Liver (tissue), 10 donors: ENCODE measurements at places on chromosomes 13 and 19.

GRCh38 chr19:15897738-15898276 lies at the start of gene CYP4F2:
Gene CYP4F2, minus strand, starts transcription at chr19:15898074. Its CDS starts 463 bp downstream, at chr19:15897611.
- peak; percentile 31 for DNase-seq

- no peak for DNase-seq
These were observed 8.5 kb upstream of the ZSCAN22 start for GRCh38 chr19:58318297-58318696.

DNA sequence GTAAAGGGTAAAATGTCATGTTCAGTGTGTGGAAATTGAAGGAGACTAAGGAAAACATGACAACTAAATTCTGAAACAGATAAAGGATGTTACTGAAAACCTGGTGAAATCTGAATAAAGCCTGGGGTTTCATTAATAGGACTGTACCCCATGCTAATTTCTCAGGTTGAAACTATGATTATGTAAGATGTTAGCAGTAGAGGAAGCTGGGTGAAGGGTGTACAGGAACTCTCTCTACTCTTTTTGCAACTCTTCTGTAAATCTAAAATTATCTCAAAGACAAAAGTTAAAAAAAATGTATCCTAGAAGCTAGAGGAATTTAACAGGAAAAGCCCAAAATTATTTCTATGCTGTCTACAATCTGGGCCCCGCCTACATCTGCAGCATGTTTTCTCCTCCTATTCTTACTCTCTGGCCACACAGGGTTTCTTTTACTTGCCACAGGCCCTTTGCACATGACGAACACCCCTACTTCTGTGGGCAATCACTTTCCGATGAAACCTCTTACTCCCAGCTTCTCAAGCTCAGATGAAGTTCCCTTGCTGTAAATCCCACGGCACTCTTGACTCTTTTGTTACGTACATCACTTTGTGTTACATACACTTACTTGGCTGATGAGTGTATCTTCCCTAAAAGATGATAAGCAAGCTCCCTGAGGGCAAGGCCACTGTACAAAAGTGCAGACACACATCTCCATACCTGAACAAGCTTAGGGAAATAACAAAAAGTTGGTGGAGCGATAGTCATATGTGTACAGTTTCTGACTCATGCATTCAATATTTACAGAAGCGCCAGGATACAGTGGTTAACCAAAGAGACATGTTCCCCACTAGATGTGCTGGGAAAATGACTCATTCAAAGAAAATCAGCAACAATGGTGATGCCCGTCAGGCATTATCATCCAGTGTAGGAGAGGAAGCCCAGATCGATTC lies 32.6 kb downstream of the RUBCNL start:
- no peak for DNase-seq

DNA sequence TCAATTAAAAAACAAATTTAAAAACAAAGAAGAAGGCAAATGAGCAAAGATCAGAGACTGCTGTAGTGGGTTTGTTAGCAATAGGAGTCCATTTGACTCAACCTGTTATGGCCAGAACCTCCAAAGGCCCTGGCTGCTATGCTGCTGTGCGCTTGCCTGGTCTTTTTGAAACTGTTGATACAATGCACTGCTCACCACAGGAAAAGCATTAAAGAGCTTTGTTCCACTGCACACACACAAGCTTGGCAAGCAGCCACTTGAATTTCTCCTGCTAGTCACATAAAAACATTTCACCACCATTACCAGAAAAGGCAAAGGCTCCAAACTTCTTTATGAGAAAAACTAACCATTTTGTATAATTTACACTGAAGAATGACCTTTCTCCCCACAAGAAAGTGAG lies 132.2 kb downstream of the FREM2 start:
- DNase-seq, result no peak

DNA sequence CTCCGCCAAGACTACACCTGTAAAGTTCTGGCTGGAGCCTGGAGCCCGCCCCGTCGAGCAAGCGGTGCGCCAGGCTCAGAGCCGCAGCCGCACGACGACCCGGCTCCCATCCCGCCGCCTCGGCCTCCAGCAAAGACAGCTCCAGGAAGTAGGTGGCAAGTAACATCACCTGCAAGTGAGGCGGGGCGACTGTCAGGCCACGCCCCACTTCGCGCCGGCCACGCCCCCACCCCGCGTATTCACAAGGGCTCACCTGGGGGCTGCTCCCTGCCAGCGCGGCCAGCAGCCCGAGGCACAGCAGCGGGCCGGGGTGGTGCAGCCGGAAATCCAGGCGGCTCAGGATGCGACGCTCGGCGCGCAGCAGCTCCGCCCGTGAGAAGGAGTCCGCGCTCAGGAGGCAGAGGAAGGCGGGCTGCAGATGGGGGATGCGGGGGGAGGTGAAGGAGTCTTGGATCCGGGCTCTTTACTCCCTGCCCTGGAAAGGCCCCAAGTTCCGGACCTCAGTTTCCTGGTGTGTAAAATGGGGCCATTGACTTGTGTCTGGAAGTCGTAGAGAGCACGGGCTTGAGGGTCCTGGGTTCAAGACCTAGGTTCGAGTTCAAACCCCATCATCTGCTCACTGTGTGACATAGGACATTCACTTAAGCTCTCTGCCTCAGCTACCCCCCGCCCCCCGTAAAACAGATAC lies 3.2 kb downstream of the CCNP start:
- DNase-seq, result no peak
